NB4 (cell line): ENCODE measurements at places on chromosomes 5 and 9.

GRCh38 chr9:92406477-92406876 is 2.1 kb upstream of the OGN start:
- peak; percentile 84 for DNase-seq

- DNase-seq, result no peak
Measured at GRCh38 chr9:137247135-137247915, 3.8 kb upstream of the STPG3 start.

GRCh38 chr9:121947775-121948174 is 145.3 kb downstream of the TTLL11 start:
- no peak for DNase-seq

GRCh38 chr5:91119981-91120850 is 262.9 kb downstream of the ARRDC3 start:
- no peak for DNase-seq

DNA sequence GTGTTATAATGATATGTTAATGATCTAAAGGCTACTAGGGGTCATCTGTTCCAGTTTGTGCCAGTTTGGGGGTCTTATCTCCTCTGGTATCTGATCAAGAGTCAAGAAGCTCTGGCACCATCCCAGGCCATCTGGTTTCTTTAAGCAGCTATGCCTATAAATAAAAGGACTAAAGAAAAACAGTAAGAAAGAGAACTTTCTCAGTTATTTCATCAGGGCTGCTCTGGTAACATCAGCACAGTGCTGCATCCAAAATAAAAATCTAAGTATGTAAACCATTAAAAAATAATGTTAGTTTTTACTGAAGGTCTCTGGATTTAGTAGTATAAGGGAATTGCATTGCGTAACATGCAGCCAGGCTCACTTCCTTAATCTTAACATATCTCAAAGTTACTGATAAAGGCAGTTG is 185.0 kb downstream of the NR2F1-AS1 start:
- DNase-seq, result peak; percentile 22

- DNase-seq, result no peak
Measured at GRCh38 chr5:142819292-142819691, 49.1 kb downstream of the ARHGAP26 start.
